ENCODE measurements at places on chromosomes 12 and 14.

DNA sequence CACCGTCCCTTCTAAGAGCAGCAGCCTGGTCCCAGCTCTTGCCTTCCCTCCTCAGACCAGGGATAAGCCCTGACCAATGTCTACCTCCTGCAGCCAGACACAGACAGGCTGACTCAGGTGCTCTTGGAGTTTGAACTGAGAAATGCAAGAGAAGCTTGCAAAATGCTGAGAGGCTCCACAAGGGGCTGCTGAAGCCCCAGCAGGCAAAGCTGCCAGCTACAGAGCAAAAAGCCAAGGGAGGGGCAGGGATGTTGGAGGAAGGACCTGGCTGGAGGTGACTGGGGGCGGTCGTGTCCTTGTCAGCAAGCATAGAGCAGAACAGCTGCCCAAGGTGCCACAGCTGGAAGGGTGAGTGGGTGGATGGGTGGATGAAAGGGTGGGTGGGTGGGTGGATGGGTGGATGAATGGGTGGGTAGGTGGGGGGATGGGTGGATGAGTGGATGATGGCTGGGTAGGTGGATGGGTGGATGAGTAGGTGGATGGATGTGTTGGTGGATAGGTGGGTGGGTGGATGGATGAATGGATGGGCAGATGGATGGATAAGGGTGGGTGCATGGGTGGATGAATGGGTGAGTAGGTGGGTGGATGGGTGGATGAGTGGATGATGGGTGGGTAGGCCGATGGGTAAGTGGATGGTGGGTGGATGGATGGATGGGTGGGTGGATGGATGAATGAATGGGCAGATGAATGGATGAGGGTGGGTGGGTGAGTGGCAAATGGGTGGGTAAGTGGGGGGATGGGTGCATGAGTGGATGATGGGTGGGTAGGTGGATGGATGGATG lies 4.0 kb upstream of the INF2 start:
- DNase-seq, result no peak

- DNase-seq, result no peak
These were observed 16.6 kb upstream of the TCP11L2 start for GRCh38 chr12:106285982-106286381.

- peak; percentile 63 for DNase-seq
These were observed 21.9 kb upstream of the KLC1 start for GRCh38 chr14:103606963-103607668.

DNA sequence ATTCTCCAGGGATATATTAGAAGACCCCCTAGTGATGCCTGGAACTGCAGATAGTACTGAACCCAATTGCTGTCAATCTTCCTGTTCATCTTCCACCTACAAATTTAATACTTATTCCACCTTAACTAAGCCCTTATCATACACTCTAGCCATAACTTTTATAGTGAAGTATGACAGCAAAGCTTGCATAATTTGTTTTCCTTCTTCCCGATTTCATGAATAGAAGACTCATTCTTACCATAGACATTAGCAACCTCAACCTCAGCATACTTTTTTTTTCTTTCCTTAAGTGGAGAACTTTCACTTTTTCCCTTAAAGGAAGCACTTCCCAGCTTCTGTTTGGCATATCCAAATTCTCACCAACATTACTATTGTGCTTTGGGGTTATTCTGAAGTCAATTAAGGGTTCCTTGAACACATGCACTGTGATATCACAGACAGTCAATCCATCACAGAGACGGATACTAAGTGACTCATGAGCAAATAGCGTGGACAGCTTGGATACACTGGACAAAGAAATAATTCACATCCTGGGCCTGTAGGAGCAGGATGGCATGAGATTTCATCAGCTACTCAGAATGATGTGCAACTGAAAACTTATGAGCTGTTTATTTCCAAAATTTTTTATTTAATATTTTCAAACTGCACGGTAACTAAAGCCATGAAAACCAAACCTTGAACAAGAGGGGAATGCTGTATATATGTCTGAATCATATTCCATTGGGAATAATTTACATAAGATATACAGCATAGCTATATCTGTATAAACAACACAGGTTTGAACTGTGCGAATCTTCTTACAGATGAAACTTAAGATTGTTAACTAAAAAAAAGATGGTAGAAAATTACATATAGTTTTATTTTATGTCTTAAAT lies 63.9 kb downstream of the SYT1 start:
- no peak for DNase-seq

GRCh38 chr12:92141591-92142121 lies 4.0 kb downstream of the BTG1 start:
- no peak for DNase-seq

DNA sequence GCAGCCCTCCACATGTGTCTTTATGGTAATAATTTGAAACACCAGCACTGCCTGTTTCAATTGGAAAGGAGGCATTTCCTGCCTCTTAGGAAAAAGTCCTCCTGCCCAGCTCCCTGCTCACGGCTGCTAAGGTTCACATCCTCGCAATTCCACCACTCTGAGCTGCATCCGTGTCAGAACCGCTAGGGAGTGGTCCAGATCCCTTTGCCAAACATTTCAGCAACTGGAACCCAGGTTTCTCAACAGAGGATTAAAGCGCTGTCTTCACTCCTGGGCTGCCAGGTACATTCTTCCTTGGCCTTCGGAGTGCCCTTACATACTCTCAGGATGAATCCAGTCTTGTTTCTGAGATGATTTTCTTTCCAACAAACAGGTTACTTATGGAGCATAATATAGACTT lies 23.3 kb downstream of the C14orf132 start:
- DNase-seq, result no peak

DNA sequence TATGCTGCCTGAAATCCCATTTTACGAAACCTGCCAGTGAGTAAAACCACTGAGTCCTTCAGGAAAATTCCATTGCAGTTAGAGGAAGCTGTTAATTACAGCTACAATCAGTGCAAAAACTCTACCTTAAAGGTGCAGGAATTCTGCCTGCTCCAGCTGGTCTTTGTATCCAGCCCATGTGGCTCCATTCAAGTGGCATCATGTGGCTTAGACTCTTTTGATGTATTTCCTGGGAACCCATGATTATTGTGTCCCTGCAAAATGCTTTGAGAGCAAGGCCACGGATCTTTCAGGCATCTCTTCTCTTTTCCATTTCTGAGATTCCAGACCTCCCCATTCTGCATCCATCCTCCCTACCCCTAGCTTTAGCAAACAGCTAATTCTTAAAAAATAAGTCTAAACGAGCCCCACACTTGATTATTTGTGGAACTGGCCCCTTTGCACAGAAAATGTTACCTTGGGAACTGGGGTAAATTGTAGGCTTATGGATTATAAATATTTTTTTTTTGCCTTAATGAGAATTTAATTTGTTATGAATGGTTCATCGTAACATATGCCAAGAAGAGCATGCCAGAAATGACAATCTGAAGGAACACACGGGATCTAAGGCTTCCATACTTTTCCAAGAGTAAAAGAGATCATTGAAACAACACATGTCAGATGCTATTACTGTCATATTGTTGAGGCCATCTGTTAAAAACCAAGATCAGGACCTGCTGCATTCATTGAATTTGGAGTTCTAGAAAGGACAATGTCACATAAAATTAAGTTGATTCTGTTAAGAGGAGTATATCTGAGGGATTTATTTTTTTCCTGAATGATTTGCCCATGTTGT lies 144.6 kb downstream of the TPH2 start:
- DNase-seq, result no peak

DNA sequence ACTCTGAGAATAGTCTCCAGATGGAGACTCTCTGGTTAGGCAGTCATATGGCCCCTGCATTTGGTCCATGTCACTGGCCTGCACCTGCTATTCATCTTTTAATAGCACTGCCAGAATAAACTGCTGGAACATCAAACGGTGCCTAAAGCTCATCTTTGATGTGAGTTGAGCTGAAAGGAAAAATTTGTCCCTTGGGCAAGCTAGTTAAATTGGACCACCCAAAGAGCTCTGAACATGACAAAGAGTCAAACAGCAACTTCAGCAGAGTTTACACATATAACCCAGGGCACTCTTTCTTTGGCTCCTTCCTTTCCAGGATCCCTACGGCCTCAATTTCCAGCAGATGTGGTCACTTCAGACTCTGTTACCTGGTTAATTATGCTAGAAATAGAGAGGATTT lies 269.9 kb downstream of the RPL10L start:
- DNase-seq, result no peak

DNA sequence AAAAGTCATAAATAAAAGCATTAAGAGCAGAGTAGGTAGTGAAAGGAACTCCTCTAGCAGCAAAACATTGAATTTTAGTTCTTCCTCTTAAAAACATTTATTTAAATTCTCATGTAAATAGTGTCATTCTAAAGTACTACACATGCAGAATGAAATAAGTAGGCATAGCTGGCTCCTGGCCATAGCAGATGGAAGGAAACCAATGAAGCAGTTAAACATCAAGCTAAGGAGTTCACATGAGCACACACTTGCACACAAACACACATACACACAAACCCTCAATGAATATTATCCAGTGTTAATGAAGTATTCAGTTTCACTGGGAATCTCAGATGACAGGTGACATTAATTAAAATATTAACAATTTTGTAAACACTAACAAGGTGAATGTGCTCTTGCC lies 69.3 kb downstream of the SLC35F4 start:
- DNase-seq, result no peak

- DNase-seq, result no peak
These were observed 50.8 kb upstream of the POC1B start for GRCh38 chr12:89576572-89577220.

GRCh38 chr14:102565959-102566358 lies 26.5 kb upstream of the RCOR1 start:
- DNase-seq, result no peak

DNA sequence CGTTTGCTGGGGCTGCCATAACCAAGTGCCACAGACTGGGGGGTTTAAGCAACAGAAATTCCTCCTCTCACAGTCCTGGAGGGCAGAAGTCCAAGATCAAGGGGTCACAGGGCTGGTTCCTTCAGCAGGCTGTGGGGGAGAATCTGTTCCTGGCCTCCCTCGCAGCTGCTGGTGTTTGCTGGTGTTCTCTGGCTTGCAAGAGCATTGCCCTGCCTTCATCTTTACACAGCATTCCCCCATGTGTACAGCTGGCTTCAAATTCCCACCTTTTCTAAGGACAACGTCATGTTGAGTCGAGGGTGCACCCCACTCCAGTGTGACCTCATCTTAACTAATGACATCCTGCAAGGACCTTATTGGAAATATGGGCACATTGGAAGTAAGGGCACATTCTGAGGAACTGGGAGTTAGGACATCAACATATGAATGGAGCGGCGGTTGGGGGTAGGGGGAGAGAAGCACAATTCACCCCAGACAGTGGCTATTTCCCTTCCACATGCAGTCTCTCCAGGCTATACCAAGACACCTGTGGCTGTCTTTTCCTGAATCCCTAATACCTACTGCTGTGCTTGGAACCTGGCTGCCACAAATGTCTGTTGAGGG lies 123.6 kb downstream of the FOXN3 start:
- DNase-seq, result no peak

GRCh38 chr14:81348061-81348460 lies 52.1 kb downstream of the STON2 start:
- DNase-seq, result no peak

DNA sequence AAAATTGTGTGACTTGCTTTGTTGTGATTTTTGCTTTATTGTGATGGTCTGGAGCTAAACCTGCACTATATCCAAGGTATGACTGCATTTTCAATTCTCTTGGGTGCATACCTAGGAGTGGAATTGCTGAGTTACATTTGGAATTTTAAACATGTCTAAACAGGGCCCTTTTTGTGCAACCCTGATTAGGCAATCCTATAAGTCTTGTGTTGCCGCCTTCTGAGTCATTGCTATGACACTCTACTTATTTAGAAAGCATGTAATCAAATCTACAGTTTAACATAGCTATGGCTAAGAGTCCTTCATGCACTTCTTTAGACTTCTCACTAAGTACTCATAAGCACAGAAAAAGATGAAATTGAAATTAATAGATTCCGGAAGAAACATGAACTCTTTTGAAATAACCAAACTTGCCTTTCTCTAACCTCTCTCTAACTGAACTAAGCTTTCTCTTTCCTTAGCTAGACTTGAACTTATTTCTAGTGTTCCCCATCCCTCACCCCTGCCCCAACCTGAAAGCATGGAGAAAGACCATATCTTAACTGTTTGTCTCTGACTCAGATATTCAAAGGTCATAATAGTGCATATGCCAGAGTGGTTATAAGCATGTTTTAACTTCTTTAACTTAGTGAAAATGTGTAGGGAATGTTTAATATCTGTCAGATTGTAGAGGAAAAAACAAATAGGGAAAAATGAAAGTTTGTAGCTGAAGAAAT lies 203.0 kb downstream of the SNAPC1 start:
- no peak for DNase-seq

- no peak for DNase-seq
These were observed 8.5 kb downstream of the RDH16 start for GRCh38 chr12:56948881-56949280.

DNA sequence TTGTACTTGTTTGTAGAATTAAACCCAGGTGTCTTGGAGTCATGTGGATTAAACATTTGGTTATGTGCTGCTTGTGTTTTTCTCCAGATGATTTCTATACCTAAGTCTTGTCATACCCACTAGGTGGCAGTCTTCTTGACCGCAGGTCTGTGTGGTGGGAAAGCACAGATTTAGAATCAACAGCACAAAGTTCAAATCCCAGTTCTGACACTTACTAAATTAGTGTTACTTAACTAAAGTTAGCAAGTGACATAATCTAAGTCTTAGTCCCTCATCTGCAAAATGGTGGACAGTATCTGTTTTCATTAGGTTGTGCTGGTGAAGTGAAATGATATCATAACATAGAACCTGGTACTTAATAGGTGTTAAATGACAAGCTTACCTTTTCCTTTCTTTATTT lies 151.0 kb upstream of the ARHGAP5 start:
- no peak for DNase-seq

DNA sequence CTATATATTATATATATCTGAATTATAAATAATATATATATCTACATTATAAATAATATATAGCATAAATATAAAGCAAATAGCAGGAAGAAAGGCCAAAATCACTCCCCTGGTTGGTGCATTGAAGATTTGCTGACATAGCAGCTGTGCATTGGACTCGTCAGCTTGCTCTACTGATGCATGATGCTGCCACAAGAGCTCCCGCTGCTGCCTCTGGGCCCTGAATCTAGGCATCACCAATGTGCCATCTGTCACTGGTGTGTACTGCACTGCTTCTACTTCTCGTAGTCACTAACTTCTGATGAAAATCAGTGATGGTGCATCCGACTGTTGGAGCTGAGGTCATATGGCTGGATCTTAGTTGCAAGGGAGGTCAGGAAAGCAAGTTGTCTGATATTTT lies 205.0 kb downstream of the ADAMTS20 start:
- no peak for DNase-seq

- no peak for DNase-seq
These were observed 80.6 kb upstream of the DBX2 start for GRCh38 chr12:45131506-45131905.

- no peak for DNase-seq
These were observed 15.7 kb upstream of the SLC6A12 start for GRCh38 chr12:229441-230191.

DNA sequence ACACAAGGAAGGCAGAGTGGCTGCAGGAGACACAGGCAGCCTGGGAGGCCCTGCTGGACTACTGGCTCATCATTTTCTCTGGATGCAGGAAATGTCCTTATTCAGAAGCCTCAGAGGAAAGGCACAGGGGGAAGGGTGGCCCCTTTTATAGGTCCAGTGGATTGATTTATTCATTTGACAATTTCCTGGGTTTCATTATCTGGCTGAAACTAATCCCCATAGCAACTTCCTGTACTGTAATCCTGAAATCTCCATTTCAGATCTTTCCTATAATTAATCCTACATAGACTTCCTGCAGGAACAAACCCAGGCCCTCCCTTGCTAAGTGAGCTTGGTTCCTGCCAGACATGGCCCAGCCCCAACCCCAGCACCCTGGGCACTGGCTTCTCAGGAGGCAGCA lies 23.0 kb downstream of the KRT76 start:
- no peak for DNase-seq

All from stimulated activated naive CD8-positive, alpha-beta T cell treated with anti-CD3 and anti-CD28 coated beads, Interleukin-15, Interleukin-2, amounts not matched to agents 100 U/mL and 50 U/mL, for 24 hours (primary cell).